ENCODE measurements at places on chromosomes 13 and 19.

- DNase-seq, result no peak
Observed at GRCh38 chr13:107767119-107767518, 448.2 kb downstream of the LIG4 start.

DNA sequence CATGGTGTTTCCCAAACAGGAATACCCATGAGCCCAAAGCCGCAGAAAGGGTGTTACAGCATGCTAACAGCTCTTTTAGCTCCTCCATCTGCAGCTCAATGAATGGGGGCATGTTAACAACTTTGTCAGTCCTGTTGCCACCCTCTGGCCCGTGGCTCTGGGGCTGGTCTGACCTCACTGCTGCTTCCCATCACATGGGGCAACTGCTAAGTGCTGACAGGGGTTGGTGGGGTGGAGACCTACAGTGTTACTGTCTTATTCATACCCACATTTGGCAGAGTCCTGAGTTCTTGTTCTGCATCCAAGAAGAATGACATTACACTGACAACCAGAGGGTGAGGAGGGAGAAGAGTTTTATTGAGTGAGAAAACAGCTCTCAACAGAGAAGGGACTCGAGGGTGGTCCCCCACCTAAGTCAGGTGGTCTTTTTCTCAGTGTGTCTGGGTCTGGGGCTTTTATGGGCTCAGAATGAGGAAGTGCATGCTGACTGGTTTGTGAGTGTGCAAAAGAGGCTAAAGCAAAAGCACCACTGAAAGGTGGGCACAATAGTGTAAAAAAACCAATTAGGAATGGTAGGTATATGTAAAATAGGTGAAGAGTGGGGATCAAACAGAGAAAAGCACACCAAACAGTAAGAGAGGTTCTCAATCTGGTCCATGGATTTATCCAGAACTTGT lies 1952.0 kb upstream of the PCDH20 start:
- DNase-seq, result no peak

GRCh38 chr19:32686847-32687475 lies 4.7 kb upstream of the NUDT19 start:
- DNase-seq, result no peak

- no peak for DNase-seq
Observed at GRCh38 chr13:99323488-99323887, 16.3 kb upstream of the GPR183 start.

DNA sequence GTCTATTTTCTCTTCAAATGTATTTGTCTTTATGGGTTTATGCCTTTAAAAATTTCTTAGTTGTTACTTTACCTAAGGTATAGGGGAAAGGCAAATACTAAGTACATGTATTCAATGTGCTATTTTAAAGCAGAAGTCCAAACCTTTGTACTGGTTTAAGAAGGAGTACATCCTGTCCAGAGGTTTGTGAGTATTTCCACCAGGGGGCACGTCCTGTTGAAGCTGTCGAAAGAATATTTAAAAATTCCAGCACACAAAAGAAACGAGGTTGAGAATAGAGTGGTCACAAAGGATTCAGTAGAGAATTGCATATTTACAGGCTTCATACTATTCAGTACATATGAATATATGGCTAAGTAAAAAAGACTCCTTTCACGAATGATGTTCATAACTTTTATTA lies 59.8 kb downstream of the URI1 start:
- DNase-seq, result no peak

- no peak for DNase-seq
Observed at GRCh38 chr13:36359301-36359950, 13.2 kb upstream of the SPART start.

GRCh38 chr13:55788548-55788947 lies 1352.2 kb upstream of the PRR20A start:
- no peak for DNase-seq

- DNase-seq, result peak; percentile 65
Observed at GRCh38 chr19:56253737-56254136, 18.8 kb upstream of the EDDM13 start.

- DNase-seq, result no peak
Observed at GRCh38 chr13:62033934-62034333, 618.3 kb upstream of the PCDH20 start.

- no peak for DNase-seq
Observed at GRCh38 chr13:46812301-46812797, 15.4 kb upstream of the ESD start.

DNA sequence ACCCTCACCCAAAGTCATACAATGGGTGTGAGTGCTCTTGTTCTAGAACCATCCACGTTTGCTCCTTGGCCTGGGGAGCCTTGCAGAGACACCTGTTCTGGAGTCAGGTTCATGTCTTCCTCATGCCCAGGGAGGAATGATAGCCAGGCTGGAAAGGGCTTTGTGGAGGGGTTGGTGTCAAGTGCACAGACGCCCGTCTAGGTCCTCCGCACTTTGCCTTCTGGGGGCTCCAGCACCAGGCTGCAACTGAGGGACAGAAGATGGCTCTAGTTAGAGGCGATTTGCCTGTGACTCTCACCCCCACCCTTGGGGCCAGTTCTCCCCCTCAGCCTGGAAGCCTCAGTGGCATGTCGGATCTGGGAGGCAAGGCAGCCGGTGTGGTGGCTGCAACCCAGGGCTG lies 47.2 kb upstream of the ZNF536 start:
- no peak for DNase-seq

- no peak for DNase-seq
Observed at GRCh38 chr13:101648766-101649487, 196.5 kb downstream of the ITGBL1 start.

DNA sequence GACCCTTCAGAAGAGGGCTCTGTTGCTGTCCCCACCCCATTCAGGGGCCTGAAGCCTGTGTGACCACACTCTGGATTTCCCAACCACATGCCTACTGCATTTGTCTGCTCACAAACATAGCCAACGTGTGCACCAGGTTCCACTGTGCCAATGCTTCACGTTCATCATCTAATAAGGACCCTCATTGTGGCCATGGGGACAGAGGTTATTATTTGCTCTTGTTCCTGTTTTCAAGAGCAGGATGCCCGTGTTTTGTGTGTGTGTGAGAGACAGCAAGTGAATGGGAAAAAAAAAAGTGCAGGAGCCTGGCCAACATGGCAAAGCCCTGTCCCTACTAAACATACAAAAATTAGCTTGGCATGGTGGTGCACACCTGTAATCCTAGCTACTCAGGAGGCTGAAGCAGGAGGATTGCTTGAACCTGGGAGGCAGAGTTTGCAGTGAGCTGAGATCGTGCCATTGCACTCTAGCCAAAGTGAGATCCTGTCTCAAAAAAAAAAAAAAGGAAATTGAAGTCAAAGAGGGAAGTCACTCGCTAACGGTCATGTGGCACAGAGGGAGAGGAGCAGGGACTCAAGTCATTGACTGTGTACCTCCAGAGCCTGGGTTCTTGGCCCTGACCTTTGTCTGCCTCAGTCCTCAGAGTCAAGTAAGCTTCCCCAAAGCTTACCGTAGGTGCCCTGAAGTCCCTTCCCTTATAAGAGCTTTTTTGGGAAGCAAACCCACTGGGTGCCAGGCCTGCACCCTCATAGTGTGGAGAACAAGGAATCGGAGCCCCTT lies 6.9 kb downstream of the B3GNT8 start:
- no peak for DNase-seq

DNA sequence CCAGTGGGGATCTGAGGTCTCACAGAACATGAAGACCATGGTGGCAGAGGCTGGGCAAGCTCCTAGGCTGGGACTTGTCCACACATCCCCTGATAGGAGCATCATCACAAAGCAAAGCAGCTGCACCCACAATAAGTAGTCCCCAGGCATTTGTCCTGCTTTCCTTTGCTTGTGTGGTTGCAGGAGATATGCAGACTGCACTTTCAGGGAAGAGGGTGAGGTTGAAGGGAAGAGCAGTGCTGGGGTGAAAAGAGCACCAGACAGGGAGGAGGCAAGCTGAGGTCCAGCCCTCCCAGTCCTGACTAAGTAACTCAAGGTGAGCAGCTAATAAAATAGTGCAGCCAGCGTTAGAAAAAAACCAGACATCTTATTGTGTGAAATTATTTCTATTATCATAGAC lies 383.6 kb downstream of the UQCRFS1 start:
- no peak for DNase-seq

GRCh38 chr19:4431808-4432674 lies 25.6 kb downstream of the UBXN6 start:
- no peak for DNase-seq

- no peak for DNase-seq
Observed at GRCh38 chr19:13229246-13229645, 79.0 kb downstream of the IER2 start.

GRCh38 chr13:35964863-35965180 lies 166.4 kb downstream of the DCLK1 start:
- DNase-seq, result no peak

GRCh38 chr19:46990991-46991676 lies 28.5 kb upstream of the NPAS1 start:
- peak; percentile 74 for DNase-seq

DNA sequence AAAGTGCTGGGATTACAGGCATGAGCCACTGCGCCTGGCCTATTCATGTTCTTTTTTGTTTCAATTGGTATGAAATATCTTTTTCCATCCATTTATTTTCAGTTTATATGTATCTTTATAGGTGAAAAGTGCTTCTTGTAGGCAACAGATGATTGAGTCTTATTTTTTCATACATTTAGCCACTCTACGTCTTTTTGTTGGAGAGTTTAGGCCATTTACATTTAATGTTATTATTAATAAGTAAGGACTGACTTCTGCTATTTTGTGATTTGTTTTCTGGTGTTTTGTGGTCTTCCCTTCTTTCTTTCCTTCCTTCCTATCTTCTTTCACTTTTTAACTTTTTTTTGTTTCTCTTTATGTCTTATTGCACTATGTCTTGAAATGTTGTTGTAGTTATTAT lies 16.7 kb upstream of the KBTBD7 start:
- no peak for DNase-seq

- DNase-seq, result no peak
Observed at GRCh38 chr19:46821512-46822409, 28.9 kb downstream of the AP2S1 start.

DNA sequence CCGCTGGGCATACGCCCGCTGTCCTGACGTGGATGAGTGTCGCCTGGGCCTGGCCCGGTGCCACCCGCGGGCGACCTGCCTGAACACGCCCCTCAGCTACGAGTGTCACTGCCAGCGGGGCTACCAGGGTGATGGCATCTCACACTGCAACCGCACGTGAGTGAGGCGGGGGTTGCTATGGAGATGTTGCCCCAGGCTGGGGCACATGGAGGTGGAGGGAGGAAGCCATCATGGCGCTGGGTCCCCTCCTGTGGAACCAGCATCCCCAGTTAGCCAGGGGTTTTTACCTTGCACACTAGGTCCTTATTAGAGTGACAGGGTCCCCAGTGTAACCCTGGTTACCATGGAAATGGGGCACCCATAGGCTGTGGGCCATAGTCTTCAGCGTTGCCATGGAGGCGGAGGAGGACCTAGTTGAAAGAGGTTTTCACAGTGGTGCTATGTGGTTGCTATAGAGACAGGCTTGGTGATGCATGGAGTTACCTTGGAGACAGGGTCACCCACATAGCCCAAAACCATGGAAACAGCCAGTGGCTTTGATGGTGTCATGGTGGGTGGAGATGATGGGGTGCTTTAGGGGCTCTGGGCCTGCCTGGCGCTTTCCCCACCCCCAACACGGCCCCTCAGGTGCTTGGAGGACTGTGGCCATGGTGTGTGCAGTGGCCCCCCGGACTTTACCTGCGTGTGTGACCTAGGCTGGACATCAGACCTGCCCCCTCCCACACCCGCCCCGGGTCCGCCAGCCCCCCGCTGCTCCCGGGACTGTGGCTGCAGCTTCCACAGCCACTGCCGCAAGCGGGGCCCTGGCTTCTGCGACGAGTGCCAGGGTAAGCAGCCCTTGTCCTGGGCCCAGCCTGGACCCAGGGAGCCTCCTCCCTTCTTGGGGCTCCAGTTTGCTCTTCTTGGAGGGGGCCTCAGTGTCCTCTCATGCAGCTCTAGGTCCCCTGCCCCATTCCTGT lies 27.1 kb downstream of the MEGF8 start:
- DNase-seq, result peak; percentile 37

GRCh38 chr13:55573565-55573964 lies 1567.2 kb upstream of the PRR20A start:
- no peak for DNase-seq

DNA sequence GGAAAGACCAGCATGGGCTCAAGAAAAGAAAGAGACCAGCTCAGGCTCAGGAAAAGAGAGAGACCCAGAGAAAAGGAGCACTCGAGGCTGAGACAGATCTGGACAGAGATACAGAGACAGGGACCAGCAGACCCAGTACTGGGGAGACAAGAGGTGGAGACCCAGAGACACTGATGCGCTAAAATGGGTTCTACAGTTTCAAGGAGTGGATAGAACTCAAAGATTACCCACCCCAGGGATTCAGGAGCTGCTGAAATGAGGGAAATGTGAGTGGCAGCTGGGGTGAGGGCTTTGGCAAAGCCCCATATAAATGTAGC lies 609 bp upstream of the ZSCAN18 start:
- no peak for DNase-seq

DNA sequence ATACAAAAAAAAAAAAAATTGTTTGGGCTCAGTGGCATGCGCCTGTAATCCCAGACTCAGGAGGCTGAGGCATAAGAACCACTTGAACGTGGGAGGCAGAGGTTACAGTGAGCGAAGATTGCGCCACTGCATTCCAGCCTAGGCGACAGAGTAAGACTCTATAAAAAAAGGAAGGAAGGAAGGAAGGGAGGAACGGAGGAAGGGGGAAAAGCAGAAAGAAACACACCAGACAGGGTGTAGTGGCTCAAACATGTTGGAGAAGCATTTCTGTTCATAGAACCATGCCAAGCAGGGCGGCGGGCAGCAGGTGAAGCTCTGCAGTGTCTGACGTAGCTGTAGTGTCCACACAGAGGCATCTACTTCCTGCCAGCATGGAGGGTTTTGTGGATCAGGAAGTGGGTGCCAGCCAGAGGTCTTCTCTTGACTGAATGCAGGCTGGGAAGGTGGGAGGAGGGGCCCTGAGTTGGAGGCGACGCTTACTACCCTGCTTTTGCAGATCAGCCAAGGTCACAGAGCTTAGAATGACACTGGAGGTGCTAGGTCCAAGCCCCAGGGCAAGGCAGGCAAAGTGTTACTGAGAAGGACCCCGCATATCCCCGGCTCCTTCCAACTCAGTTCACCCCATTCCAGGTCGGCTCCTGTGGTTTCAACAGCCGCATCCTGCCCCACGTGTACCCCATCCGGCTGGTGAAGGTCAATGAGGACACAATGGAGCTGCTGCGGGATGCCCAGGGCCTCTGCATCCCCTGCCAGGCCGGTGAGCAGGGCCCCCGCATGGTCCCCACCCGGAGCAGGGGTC lies 11.6 kb upstream of the PGLS start:
- DNase-seq, result no peak

DNA sequence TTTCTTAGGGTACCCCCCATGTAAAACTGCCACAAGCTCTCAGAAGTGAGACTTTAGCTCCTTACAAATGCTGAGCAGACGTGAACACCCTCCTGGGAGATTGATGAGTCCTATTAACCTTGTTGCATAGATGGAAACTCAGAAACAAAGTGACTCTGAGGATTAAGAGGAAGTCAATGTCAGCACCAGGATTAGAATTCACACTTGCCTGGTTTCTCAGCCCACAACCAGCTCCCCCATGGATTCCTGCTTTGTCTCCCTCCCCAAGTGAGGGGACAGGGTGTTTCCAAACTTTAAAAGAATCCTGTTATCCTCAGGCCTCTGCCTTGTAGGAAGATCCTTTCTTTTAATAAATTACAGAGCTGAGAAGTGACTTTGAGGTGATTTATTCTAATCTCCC lies 324.4 kb downstream of the NDFIP2 start:
- DNase-seq, result no peak

All from NCI-H1694 treated with DMSO at 0.1 percent for 48 hours (cell line).